ENCODE measurements at places on chromosomes 2 and 18.
A peak's percentile ranks its signal among the peaks of the same experiment; 100 is the strongest.

- no peak for DNase-seq
Observed at GRCh38 chr2:64363140-64363539, 90.8 kb upstream of the LGALSL start.

GRCh38 chr2:26401739-26402541 lies at the start of gene DRC1:
Gene DRC1, plus strand, starts transcription at chr2:26401920. Its CDS starts 70 bp downstream, at chr2:26401990.
- DNase-seq, result peak; percentile 53

GRCh38 chr2:203648273-203648672 lies 58.2 kb upstream of the CD28 start:
- DNase-seq, result no peak

DNA sequence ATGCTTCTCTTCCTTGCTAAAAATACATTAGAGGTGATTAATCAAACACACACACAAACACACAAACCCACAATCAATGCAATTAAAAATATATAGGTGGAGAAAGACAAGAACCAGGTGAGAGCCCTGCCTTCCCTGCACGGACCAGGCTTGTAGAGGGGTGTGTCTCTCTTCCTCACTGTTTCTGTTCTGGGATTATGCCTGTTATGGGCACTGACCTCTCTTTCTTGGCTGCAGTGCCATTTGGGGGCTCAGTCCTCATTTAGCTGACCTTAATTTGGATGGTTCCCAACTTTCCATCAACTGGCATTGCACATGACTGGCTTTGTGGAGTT lies 89.8 kb downstream of the SH3RF3 start:
- DNase-seq, result no peak

GRCh38 chr18:11905613-11906012 lies 2.5 kb downstream of the MPPE1 start:
- no peak for DNase-seq

All from left ventricle myocardium inferior (tissue), 1 donor.